ENCODE measurements at places on chromosomes 12 and 14.

DNA sequence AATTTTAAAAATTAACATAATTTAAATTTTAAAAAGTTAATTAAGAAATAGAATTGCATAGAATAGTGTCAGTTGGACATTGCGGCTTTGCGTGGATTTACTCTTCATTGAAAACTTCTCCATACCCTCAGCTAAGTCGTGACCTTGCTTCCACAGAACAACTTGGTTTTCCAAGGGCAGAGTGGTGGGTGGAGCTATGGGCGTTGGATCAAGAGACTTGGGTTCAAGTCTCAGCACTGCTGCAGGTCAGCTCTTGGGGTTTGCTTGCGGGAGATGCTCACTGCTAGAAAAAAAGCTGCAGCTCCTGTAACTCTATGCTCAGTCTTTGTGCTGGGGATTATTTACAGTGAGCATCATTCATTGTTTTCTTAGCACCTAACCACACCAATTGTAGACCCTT lies 133.7 kb downstream of the PRIMA1 start:
- no peak for DNase-seq

GRCh38 chr12:107029081-107029480 lies 42.1 kb upstream of the MTERF2 start:
- no peak for DNase-seq

DNA sequence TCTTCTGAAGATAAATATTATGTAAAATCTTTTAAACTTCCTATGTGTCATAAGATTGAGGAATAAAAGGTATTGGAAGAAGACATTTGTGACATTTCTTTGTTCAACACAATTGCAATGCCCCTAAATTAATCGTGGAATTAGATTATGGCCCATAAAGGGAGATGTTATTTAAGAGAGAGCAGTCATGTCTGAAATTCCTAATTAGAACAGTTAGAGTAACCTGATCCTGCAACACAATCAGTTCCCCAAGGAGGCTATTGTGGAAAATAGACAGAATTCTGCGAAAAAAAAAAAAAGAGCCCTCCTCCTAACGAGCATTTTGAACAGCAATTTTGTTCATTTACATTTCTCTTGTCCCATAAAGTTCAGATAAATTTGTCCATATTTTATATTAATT lies 339.5 kb downstream of the PAWR start:
- peak; percentile 72 for DNase-seq

DNA sequence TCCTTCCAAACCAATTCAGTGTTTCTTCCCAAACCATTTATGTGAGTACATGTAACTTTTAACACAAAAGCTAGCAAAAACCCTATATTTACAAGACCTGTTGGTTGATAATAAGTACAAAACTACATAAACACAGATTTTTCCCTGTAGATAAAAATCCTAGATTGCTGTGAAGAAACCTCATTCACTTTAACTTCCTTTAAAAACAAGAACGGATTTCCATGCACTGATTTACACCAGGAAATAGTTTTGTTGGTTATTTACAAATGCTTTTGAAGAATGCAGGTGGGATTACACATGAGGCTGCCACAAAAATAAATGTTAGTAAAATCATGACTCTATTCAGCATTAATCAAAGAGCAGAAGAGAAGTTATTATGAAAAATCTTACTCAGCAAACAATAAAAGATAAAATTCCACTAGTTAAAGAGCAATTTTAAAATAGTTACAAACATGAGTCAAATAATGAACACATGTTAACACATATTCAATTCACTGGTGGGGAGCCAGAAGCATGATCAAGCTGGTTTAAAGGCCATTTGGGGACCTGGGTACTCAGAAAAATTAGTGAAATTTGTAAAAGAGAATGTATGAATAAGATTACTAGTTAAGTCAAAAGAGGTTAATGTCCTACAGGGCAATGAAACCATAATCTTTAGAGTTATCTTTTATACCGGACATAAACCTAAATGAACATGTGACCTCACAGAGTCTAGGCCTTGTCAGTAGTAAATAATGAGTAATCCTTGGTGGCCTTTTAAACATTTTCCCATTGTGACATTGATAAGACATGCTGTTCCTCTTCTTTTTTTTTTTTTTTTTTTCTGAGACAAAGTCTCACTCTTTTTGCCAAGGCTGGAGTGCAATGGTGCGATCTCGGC lies 79.9 kb downstream of the PHLDA1 start:
- DNase-seq = no peak

- DNase-seq = peak; percentile 62
These were observed at the start of gene GPR68 for GRCh38 chr14:91244501-91244901. GPR68 (minus strand) TSS chr14:91244704; CDS start chr14:91235050, 9,654 bp downstream.

GRCh38 chr14:104966261-104966865 lies 11.8 kb downstream of the AHNAK2 start:
- no peak for DNase-seq

GRCh38 chr14:96568621-96569020 lies 66.4 kb downstream of the PAPOLA start:
- DNase-seq = no peak

- DNase-seq = no peak
These were observed 182.2 kb downstream of the NOVA1 start for GRCh38 chr14:26415618-26416123.
